Motor neuron (in vitro differentiated cells): ENCODE measurements at places on chromosomes 16 and 17.

DNA sequence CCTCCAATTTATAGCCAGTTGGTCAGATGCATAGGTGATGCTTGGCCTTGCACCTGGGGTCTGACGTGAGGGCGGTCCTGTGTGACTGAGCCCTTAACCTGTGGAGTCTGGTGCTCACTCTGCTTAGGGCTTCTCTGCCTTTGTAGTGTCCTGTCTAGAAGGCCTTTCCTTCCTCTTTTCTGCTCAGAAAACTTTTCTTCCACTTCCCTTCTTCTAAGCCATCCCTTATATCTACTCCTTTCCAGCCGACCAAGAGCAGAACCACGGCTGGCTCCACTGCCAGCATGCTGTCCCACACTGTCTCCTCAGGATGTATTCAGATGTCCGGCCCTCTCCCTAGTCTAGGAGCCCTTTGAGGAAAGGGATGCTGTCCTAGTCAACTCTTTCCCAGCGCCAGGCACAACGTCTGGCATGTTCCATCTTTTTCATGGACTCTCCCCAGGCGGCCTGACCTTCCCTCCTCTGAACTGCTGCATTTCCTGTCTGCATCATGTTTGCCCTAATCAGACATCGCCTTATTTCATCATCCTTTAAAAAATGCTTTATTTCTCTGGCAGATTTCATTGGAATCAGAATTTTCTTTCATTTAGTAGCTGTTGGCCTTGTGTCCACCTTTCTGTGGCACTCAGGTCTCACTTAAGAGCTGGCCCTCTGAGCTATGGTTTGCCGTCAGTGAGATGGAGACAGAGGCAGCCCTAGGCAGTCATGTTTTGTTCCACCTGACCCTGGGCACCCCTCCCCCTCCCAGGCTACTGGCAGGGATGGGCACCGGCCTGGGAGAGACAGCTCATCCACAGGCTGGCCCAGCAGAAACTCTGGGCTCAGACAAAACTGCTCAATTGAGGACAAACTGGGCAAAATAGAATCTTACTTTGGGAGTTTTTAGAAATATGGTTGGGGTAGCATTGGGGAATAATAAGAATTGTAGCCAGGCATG is 15.5 kb upstream of the BRCA1 start:
- ATAC-seq = no peak

DNA sequence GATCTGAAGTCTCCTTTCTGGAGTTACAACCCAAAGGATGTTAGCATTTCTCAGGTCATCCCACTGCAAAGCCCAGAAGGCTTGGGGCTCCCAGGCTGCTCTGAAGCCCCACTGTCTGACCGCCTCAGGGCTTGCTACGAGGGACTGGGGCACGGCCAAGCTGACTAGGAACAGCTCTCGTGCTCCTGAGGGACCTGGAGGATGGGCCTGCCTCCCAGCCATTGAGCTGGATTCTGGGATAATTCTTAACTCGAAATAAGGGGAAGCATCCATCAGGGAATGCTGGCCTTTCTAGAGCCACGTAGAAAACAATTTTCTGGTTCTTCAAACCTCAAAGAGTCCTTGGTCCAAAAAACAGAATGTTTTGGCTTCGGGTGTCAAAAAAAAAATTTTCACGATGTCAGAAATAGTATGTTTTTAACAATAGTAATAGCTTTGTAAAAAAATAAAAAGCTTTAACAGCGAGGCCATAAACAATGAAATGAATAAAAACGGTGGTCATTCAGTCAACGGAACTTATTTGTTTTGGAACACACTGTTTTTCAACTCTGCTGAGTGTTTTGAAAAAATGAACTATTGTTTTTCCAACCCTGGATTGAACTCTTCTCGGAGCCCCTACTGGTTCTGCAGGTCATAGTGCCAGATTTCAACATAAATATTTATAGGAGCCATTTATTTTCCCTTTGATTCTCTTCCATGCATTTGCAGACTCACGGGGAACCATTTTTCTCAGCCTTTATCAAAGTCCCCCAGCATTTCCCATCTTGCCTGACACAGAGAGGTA is 16.4 kb upstream of the HERPUD1 start:
- no peak for ATAC-seq

DNA sequence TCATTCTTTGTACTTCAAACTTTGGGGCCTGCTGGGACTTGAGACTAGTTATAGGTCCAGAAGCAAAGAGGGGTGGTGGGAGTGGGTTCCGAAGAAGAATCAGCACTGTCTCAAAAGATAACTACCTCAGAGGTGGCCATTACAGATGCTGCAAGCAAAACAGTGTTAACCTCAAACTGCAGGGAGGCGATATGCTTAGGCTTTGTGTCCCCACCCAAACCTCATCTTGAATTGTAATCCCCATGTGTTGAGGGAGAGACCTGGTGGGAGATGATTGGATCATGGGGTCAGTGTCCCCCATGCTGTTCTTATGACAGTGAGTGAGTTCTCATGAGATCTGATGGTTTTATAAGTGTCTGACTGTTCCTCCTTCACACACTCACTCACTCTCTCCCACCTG is 545.3 kb downstream of the XYLT1 start:
- ATAC-seq = no peak

DNA sequence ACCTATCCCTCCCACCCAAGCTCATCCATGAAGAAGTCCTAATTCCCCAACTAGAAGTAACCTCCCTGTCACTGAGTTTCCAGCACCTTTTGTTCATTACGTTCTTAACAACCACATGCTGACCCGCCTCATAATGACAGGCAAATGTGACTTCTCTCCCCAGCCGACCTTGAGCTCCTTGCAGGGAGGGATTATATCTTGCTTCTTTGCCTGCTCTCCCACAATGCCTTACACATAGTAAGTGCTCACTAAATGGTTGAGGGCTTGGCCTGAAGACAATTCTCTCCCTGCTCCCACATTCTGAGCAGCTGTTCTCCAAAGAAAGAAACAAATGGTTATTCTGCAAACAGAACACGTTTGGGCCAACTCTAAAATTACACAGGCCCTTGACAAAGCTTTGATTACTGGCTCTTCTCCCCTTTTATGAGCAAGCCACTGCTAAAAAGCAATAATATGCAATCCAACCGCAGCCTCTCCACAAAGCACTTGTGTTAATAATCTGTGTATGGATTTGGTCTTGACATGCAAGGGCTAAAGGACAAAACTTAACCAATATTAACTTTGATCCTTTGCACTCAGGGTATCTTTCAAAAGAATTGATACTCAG is 23.2 kb downstream of the SLC39A11 start:
- ATAC-seq = no peak

GRCh38 chr16:67652578-67653127 is 7.4 kb downstream of the ACD start:
- peak; percentile 84 for ATAC-seq

DNA sequence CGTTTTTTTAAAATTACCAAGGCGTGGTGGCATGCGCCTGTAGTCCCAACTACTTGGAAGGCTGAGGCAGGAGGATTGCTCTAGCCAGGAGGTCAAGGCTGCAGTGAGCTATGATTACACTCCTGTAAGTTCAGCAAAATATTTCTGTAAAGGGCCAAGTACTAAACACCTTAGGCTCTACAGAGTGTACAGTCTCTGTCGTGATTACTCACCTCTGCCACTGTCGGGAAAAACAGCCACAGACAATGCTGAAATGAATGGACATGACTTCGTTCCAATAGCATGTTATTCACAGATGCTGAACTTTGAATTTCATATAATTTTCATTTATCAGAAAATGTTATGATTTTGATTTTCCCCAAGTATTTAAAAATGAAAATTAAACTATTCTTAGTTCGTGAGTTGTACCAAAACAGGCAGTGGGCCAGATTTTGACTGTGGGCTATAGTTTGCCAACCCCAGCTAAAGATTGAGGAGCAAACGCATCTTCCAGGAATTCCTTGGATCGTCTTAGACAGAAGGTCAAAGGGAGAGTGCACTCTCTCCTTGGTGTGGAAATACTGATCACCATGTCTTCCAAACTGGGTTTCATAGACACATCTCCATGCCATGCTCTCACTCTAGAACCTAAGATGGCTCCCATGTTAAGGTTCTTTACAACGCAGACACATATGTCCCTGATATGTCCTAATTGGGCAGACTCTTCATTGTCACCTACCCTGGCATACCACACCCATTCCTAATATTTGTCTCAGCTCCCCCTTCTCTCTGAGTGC is 89.5 kb downstream of the MARF1 start:
- ATAC-seq = no peak

DNA sequence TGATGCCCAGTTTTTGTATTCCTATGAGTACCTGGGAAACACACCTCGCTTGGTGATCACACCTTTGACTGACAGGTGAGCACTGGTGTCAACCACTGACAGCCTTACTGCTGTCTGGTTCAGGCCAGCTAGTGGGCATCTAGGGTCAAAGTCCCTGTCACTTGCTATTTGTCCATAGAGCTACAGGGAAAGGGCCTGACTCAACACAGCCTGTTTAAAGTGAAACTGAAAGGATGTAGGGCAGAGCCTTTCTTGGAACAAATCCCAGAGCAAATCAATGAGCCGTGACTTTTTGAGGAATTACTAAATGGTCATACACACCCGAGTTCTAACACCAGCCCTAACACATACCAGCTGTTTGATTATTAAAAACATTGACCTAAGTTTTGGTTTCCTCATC is 106.8 kb downstream of the DNAH9 start:
- no peak for ATAC-seq
